Fibroblast of skin of scalp (primary cell): ENCODE measurements at places on chromosomes 6 and 20.

GRCh38 chr6:74074645-74075044 lies 378.6 kb downstream of the CD109 start:
- DNase-seq, result no peak

DNA sequence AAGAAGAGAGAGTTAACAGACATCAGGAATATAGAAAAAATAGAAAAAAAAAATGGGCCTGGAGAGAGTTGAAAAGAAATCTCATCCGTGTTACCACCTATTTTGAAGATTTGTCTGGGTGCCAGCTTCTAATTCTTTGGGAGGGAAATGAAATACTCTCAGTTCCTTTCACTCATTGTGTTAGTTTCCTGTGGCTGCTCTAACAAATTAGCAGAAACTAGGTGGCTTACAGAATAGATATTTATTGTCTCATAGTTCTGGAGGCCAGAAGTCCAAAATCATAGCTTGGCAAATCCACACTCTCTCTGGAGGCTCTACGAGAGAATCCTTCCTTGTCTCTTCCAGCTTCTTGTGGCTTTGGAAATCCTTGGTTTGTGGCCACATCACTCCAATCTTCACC lies 225.1 kb upstream of the BTBD3 start:
- no peak for DNase-seq

DNA sequence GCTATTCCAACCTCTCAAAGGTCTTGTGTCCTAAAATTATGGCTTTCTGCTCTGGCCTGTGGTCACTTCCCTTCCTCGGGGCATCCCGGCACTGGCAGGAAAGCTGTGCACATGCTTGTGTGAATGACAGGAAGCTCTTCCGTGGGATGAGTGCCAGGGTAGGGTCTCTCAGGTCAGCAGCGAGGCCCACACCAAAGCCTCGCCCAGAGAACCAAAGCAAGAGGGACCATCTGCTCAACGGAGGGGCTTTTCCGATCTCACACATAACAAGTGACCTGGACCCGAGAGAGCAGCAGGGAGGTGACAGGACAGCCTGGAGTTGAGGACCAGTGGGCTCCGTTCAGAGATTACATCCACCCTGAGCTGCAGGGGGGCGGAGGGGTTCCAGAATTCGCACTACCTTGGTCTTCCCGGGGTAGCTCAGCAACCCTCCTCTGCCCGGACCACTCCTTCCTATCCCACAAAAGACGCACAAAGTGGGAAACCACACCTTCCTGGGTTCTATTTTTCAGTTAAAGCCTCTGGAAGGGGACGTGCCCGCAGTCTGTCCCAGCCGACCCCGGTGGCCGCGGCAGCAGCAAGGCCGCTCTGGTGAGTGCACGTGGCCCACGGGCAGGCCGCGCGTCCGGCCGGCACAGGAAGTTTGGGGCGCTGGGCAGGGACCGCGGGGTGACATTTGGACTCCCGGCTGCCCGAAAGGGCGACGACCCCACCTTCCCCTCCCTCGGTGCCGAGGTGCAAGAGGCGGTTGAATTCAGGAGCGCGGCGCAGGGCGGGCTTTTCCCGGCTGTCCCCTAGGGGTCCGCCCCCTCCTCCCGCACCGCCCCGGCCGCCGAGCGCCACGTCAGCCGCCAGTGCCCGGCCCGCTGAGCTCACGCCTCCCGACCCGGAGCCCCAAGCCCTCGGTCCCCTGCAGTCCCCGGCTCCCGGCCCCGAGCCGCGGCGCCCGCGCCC lies 988 bp downstream of the TXNDC5 start:
- peak; percentile 62 for DNase-seq

DNA sequence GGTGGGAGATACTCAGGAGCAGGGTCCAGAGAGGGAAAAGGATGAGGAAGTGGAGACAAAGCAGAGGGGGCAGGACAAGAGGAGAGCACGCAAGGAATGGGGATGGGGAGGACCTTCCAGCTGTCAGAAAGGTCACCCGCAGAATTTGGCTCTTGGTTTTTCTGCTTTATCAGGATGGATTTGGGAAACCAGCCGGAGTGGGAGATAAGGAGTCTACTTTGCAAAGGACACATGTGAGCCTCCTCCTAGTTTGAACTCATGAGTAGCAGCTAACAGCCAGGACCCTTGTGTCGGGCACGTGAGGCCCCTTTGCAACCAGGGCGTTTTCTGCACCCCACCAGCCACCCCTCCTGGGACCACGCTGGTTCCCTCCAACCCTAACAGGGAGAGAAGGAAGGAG lies 7.6 kb upstream of the MICA start:
- DNase-seq, result no peak

DNA sequence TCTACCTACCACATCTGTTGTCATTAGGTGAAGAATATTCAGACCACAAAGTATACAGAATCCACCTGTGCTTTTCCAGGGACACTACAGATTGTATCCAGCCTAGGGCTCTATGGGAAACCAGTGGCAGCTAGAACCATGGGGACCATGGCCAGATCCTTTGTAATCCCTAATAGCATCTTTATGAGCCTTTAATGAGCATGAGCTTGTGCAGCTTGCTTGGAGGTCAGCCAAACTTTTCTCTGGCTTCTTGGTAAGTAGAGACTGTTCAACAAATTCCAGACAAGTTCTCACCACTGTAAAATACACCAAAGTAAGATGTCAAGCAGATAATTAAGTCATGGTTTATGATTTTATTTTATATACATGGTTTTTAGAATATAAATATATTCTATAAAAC lies 301.6 kb upstream of the ADGRB3 start:
- peak; percentile 12 for DNase-seq

DNA sequence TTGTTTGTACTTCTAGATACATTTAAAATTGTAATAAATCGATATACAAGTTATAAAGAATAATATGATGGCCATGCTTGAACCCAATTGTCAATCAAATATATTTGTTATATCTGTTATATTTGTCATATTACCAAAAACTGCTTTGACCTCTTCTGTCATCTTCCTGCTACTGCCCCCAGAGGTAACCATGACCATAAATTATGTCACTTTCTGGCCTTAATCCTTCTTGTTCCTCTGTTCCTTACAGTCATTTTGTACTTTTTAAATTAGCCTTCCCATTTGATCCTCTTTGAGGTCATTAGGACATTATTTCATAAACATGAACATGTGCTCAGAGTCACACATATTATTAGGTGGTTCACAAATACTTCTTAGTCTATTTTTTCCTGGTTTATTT lies 124.7 kb downstream of the HFE start:
- DNase-seq, result no peak
